Activated CD8-positive, alpha-beta T cell treated with anti-CD3 and anti-CD28 coated beads for 36 hours (primary cell): ENCODE measurements at places on chromosomes 3 and 15.

- no peak for DNase-seq
These were observed 77.4 kb upstream of the XCR1 start for GRCh38 chr3:46104706-46105105.

DNA sequence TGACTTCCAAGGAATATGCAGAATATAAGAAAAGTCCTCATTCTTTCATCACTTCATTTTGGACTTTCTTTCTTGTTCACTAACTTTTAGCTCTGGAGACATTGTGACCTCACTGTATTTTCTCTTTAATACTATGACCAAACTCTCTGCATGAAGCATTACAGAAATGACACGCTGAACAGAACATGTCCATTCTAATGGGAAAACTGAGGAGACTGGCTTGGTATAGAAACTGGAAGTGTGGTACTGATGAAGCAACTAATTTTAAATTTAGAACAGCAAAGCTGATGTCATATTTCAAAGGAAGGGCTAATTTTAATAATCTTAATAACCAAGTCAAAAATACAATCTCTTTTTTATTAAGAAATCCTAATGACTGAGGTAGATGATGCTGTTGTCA is 4.7 kb downstream of the DPH3 start:
- DNase-seq, result no peak

- no peak for DNase-seq
These were observed 111.9 kb downstream of the ATG7 start for GRCh38 chr3:11384074-11384473.

GRCh38 chr3:37626736-37627565 is 234.7 kb upstream of the CTDSPL start:
- DNase-seq, result no peak

- DNase-seq, result peak; percentile 59
These were observed 84.7 kb downstream of the SEC22A start for GRCh38 chr3:123286308-123287023.

DNA sequence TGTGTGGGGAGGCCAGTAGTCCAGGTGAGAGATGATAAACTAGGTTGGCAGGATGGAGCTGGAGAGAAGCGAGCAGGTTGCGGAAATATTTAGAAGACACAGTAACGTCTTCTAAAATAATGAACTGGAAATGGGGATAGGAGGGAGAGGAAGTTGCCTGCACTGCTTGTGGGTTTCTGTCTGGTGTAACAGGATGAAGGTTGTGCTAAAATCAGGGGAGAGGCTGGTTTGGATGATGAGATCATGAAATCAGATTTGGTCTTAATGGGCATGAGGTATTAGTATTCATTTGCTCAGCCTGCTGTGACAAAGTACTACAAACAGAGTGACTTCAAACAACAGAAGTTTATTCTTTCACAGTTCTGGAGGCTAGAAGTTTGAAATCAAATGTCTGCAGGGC is 32.1 kb upstream of the TNFAIP8L3 start:
- no peak for DNase-seq

DNA sequence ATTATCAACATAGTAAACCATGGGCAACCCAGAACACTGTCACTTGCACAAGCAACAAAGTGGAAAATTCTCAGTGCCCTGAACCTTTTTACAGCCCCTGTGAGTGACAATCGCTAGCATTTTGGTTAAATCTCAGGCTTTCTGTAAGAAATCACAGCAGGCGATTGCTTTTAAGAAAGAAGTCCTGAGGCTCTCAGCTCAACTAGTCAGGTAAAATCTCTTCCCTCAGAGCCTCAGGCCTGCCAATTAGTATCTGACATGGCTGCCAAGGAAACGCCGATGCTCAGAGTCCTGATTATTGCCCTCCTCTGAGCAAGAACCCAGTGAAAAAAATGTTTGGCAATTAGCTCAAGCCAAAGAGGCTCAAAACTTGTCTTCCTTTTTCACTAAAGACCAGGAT is 530.8 kb downstream of the DIPK2A start:
- DNase-seq, result no peak

DNA sequence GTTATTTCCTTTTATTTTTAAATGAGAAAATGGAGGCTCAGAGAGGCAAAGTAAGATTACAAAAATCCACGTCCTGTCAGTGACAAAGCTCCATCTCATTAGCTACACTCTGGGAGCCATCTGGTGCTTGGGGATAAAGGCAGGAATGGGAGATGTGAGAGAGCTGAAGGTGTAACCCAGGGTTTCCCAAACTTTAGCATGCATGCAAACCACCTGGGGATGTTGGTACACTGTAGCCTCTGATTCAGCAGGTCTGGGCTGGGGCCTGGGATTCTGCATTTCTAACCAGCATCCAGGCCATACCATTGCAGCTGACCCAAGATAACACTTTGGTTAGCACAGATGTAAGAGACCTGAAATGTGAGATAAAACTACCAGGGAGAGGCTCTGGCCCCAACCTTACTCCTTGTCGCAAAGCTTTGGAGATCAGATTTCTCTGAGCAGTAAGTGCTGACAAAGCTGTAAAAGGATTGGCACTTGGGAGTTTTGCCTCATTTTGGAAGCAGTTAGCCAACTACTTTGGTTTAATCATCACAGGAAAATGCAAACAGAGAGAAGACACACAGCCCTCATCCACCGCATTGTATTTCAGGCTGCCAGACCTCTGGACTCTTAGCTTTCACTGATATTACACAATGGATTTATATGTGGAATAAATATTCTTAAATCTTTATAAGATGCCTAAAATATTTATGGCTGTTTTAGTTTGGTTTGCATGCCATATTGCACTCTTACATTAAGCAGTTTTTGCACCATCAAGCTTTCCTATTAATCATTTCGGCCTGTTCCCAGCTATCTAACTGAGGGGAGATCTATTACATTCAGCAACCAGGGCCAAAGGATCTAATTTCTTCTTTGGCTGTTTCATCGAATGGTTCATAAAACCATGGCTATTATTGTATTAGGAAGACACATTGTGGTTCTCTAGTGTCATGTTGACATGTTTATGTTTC is 263.0 kb downstream of the EBLN2 start:
- DNase-seq, result no peak

DNA sequence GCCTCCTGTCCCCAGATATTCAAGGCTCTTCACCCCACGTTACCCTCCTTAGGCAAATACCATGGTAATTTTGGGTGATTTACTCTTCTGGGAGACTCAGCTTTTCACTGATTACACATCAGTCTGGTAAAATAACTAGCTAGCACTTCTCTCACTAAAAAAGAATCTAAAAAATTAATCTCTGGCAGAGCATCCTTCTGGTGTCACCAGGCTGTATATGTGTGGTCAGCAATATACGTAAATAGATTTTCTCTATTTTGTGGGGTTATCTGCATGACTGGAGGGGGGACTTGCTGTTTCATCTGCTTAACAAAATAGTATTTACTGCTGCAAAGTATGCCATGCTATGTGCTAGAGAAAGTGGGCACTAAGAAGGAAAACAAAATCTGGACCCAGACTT is 45.1 kb downstream of the LRRC28 start:
- no peak for DNase-seq
